Activated CD4-positive, alpha-beta T cell treated with anti-CD3 and anti-CD28 coated beads, Interleukin-2, amount 10 ng/mL, durations not matched to agents 7 days and 5 days (primary cell): ENCODE measurements at places on chromosomes 3 and 15.

DNA sequence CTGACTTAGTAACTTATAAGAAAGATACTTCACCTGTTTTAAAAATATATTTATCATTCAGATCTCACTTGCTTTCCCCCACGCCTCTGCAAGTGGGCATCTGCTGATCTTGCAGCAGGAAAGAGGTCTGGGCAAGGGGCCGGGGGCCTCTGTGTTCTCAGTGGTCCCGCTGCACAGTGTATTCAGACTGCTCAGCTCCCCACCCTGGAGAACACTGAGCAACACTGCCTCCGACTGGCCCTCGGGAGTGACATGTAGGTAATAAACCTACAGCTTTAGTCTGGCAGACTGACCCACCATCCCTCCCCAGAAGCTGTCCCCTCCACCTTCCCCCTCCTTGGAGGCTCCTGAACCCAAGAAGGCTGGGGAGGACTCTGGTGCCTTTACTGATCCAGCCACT lies 43.8 kb downstream of the GABRB3 start:
- DNase-seq: no peak

GRCh38 chr3:45965653-45966052 lies 22.4 kb downstream of the CXCR6 start:
- no peak for DNase-seq

- no peak for DNase-seq
These were observed 66.6 kb downstream of the PIK3CB start for GRCh38 chr3:138768125-138768524.

- no peak for DNase-seq
These were observed 101.6 kb downstream of the MOBP start for GRCh38 chr3:39569095-39569494.

- DNase-seq: no peak
These were observed 179.4 kb downstream of the CD47 start for GRCh38 chr3:107911337-107912000.

- no peak for DNase-seq
These were observed 58.1 kb upstream of the APEH start for GRCh38 chr3:49616061-49616460.

DNA sequence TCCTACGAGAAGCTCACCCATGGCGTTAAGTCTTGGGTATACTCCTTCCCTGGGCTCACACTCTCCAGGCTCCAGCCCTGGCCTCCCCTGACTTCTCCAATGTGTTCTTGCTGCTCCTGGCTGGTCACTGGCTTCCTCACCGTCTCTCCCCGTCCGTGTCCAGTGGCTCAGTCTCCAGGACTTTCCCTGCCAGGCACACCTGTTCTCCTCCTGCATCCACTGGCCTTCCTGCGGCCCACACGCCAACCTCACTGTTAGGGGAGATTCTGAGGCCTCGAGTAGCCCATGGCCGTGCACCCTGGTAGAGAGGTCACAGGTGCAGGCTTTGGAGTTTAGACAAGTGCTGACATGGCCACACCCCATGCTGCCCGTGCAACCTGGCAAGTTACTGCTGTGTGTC lies 91.9 kb upstream of the SNRPA1 start:
- DNase-seq: no peak

- no peak for DNase-seq
These were observed 494 bp downstream of the GCSAM start for GRCh38 chr3:112132554-112132953.
